ENCODE measurements at places on chromosomes 6 and 20.
A peak's percentile ranks its signal among the peaks of the same experiment; 100 is the strongest.

GRCh38 chr20:44445742-44446710, 29.6 kb upstream of the TTPAL start:
- no peak for DNase-seq

DNA sequence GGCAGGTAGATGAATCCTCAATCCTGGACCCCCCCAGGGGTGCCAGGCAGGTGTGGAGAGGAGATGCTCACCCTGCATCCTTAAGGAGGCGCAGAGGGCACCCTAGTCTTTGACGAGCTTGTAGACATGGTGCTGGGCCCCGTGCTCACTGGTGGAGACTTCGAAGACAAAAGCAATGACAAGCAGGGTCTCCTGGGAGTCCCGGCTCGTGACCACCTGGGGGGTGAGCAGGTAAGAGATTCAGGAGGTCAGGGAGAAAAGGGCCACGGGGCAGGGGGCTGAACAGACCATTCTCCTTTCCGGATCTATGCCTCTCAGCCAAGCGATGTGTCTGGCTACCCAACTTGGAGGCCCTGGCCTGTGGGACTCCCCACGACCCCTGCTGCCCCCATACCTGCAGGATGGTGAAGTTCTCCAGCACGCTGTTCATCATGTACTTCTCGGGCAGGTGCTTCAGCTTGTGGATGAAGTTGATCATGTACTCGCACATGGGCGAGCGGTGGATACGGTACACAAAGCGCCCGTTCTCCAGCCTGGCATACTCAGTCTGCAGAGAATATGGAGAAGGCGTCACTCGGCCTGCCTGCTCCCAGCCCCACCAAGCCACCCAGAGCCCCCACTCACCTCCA, 6.9 kb downstream of the RPL10A start:
- no peak for DNase-seq

- no peak for DNase-seq
These were observed 14.9 kb downstream of the SH3BGRL2 start for GRCh38 chr6:79646006-79646405.

DNA sequence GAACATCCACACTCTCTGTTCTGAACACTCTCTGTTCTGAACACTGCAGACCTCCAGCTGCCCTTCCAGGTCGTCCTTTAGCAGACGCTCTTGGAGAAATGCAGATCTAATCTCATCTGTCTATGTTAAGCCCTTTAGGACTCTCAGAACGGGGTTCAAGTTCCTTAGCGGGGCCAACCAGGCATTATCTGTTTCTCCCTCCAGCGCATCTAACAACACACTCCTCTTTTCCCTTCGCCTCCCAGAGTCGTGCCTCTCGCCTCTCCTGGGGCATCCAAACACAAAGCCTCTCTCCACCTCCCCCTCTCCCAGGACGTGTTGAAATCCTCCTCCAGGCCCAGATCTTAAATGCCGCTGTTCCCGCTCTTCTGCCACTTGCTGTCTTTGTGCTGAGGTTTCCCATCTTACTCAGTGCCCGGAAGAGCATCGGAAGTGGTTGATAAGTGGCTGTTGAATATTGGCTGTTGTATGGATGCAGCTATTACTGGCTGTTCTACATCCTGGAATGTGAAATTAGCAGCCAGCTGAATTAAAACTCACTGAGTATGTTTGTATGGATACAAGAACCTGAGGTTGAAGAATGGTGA, 108.4 kb upstream of the GGTLC1 start:
- no peak for DNase-seq

DNA sequence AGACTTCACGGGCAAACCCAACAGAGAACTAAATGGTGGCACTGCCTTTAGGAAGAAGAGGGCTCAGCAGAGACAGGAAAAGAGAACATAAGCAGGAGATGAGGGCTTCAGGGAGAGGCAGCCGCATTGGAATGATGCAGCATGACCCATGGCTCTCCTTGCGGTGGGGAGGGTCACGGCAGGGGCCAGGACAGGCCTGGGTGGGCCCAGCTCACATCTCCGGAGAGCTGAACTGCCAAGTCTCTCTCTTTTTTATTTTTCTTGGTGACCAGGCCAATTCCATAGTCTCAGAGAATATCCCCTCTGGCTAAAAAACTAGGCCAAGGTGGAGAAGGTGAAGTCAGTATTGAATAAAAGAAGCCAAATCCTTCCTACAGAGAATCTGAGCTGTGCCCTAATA, 77.5 kb upstream of the TRAF3IP2 start:
- no peak for DNase-seq

- peak; percentile 28 for DNase-seq
These were observed 639 bp upstream of the CD24 start for GRCh38 chr6:106974999-106975737.

DNA sequence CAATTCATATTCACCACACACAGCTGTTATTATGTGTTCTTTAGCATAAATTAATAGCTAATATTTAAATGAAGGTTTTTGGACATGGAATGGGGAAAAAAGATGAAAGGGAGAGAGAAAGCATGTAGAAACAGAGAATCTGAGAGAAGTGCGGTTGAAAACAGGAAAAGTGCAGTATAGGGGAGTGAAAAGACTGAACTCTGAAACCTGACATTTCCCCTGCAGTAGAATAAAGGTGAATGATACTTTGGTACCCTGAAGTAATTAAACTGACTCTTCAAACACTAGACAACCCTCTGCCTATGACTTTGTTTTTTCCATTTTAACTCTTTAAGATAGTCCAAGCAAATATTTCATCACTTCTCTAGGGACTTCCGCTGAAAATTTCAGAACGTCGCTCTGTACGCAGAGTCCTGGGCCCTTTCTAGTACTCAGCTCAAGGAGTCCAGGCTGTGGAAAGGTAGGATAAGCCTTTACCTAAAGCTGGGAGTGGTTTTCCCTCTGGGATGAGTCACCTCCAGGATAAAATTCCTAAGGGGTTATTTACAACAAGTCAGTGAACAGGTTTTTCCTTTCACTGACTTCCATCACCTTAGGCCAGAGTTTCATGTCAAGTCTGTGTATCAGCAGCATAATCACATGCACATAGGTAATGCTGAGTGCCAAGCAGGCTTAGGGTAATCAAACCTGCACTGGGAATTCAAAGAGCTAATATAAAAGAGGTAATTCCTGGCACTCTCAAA, 614.5 kb downstream of the PKHD1 start:
- no peak for DNase-seq

DNA sequence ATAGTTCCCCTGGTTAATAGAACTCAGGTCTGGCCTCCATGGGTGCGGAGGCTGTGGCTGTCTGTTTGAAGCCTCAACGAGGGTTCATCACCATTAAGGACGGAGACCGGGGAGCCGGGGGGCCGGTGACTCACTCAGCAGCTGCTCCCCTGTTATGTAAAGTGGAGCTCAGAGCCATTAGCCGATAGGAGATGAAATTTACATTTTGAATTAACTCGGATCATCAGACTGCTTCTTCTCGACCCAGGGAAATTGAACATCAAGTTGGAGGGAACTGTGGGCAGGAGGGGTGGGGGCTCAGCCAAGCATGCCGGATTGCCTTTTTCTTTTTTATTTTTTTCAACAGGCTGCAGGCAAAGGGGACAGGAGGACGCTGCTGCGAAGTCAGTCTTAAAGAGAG, 12.3 kb downstream of the PCK1 start:
- DNase-seq: no peak

GRCh38 chr6:72371473-72371872, 250.4 kb upstream of the KCNQ5 start:
- DNase-seq: no peak

GRCh38 chr6:42315991-42316970, 98.6 kb upstream of the MRPS10 start:
- DNase-seq: peak; percentile 38

- peak; percentile 53 for DNase-seq
These were observed 7.4 kb downstream of the SLC52A3 start for GRCh38 chr20:760751-761417.

DNA sequence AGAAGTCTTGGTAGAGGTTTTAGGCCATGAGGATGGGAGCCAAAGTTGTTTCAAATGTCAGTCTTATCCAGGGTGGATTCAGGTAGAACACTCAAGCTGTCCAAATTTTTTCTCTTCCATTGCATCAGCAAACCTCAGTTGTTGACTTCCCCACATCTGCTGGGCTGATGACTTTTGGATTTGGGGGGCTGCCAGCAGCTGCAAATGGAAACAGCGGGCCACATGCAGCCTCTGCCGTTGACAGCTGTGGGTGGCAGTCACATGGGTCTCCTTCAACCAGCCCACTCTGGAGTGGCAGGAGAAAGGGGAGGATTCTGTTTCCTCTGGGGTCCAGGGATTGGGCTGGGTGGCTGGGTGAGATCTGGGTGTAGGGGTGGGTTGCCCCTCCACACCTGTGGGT, 5.8 kb upstream of the MLN start:
- DNase-seq: no peak

DNA sequence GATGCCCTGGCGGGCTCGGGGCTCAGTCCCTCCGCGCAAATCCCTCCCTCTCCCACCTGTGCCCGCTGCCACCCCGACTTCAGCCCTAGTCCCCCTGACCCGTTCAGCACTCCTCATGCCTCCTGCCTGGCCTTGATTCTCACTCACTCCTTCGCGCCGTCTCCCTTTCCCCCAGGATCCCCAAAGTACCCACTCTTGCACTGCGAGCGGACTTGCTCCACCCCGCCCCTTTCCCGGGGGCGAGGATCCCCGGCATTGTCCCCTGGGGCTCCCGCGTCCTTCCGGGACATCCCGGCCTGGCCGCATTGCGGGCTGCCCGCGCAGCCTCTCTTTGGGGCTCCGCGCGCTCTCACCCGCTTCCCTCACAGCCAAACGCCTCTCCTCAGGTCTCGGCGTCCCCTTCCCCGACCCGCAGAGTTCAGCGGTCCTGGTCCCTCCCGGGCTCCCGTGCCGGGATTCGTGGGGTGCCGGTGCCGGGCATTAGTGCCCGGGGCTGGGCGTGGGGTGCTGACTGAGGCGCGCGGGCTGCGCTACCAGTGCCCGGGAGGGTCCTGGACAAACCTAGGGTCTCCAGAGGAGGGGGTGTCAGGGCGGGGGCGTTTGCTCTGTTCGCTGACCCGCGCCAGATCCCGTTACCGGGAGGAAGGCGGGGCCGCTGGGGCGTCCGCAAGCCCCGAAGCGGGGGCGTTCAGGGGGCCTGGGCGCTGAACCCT, 45.5 kb upstream of the SUPT3H start:
- DNase-seq: peak; percentile 65

DNA sequence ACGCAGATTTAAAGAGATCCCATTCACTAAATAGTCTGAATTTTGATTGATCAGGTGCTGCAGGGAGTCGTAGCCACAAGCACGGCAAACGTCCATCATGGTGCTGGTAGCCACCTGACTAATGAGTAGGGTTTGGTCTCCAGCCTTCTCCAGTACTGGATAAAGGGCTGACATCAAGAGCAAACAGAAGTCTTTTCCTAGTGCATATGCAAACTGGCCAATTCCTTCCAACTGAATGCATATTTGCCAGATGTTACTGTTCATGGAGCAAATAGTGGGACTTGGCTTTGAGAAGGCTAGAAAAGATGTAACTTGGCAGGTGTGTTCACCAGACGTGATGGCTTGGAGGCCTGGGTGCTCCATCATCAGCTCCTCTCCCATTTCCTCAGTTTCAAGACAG, 21.6 kb downstream of the TTI1 start:
- DNase-seq: no peak

GRCh38 chr20:57791178-57791962, 81.6 kb upstream of the PMEPA1 start:
- DNase-seq: no peak

GRCh38 chr6:159606786-159607185, 86.3 kb downstream of the SOD2 start:
- no peak for DNase-seq

- no peak for DNase-seq
These were observed 471.8 kb downstream of the COL12A1 start for GRCh38 chr6:74733830-74734620.

- DNase-seq: no peak
These were observed 104.0 kb downstream of the TENT5A start for GRCh38 chr6:81648502-81648901.

DNA sequence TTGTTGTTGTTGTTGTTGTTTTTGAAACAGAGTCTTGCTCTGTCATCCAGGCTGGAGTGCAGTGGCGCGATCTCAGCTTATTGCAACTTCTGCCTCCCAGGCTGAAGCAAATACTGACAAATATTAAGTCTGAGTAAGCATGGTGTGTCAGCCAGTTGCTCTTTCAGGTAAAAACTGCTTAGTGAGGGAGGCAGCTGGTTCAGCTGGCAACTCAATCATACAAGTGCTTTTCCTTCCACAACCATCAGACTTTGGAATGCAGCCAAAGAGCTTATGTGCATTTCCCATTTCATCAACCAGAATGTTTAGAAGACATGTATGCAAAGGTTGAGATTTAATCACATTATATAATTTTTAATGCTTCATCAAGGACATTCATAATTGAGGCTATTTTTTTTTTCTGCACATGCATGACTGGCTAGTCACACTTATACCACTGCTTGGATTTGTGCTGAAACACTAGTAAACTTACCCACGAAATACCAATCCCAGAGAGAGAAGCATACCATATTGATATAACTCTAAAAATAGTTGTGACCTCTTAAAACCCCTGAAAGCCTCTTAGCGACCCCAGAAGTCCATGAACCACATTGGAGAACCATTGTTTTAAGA, 56.0 kb downstream of the CLIC5 start:
- DNase-seq: no peak

DNA sequence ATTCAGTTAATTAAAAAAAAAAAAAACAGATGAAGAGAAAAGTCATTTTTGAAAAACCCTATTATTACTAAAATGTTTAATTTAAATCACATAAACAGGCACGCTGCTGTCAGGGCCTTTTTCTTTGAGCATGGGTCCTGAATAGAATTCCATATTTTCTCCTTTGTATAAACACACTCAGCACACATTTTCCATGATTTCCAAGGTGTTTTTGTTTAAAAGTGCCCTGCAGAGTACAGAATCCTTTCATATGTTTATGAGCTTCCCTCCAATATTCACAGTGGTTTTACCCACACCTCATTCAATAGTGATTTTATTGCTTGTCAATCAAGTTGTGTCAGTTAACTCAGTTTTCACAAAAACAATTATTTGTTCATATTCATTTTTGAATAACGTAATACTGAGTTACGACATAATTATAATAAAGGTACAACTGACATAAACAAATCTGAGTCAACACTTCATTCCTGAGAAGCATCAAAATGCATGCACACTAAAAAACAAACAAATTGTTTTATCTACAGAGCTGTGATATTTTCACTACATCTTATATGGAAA, 15.2 kb downstream of the SLC35B3 start:
- DNase-seq: no peak

DNA sequence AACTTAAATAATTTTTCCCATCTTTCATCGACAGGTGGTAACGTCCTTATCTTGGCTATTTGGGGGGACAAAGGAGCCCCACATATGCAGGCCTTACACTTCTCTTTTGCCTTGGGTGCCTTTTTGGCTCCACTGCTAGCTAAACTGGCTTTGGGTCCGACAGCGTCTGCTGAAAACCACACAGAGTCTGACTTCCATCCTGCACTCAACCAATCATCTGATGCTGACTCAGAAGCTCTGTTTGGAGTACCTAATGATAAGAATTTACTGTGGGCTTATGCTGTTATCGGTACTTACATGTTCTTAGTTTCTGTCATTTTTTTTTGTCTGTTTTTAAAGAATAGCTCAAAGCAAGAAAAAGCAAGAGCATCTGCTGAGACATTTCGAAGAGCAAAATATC, 178.5 kb downstream of the SLC16A10 start:
- no peak for DNase-seq

Measured in activated CD4-positive, alpha-beta T cell treated with anti-CD3 and anti-CD28 coated beads, Interleukin-2, amount 50 U/mL, for 48 hours (primary cell).